ENCODE measurements at places on chromosomes 13 and 19.

DNA sequence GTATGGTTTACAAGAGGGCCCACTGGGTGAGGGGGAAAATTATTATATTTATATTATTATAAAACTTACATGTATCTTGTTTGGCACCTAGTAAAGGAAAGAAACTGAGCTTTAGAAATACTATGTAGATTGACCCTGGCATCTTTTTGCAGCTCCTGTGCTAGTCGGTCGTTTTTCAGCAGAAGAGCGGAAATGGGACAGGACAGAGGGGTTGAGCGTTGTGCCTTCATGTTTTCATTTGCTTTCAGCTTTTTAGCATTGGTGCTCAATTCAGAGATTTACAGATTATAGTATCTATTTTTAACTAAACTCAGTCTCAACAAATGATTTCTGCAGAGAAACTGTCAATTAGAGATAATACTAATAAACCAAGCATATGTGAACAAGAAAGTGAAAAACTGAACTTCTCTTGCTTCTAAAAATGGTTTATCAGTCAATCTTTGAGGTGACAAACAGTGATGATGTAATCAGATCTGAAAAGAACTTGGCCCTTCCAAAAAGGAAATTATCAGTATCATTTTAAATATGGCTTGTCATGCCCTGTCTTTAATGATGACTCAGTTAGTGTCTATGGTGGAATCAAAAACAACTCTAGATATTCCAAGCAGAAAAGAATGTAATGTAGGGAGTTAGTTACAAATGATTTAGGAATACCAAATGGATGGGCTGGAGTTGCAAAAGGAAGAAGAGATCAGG, 56.9 kb upstream of the KCTD4 start:
- no peak for DNase-seq

GRCh38 chr19:7986321-7987113, 18.9 kb downstream of the ELAVL1 start:
- DNase-seq, result no peak

DNA sequence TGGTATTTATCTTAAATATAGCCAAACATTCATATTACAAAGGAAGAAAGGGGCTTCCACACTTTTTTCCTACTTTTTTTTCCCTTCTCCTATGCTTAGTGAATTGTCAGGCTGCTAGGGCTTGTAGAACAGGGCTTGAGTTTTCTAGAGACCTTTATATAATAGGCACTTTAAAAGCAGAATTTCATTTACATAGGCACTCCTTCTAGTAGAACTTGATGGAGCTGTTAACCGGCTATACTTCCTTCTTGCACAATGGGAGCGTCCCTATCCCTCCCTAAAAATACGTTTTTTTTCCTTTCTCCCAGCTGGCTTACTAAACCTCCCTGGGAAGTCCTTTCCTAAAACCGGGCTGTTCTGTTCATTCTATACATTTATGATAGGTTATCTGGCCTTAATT, 1.1 kb downstream of the TRIM13 start:
- no peak for DNase-seq

DNA sequence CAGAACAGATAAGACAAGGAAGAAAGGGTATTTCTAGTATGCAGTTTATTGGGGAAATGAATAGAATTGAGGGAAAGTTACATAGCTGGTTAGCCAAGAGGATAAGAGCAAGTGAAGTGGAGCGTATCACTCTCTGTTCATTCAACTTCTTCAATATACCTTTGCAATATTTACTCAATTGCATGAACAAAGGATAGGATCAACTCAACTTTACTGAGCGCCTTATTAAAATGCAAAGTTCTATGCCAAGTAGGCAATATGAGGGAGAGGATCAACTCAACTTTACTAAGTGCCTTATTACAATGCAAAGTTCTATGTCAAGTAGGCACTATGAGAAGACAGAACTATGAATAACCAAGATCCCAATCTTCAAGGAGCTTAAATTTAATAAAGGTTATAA, 43.9 kb downstream of the ZC3H13 start:
- DNase-seq, result no peak

DNA sequence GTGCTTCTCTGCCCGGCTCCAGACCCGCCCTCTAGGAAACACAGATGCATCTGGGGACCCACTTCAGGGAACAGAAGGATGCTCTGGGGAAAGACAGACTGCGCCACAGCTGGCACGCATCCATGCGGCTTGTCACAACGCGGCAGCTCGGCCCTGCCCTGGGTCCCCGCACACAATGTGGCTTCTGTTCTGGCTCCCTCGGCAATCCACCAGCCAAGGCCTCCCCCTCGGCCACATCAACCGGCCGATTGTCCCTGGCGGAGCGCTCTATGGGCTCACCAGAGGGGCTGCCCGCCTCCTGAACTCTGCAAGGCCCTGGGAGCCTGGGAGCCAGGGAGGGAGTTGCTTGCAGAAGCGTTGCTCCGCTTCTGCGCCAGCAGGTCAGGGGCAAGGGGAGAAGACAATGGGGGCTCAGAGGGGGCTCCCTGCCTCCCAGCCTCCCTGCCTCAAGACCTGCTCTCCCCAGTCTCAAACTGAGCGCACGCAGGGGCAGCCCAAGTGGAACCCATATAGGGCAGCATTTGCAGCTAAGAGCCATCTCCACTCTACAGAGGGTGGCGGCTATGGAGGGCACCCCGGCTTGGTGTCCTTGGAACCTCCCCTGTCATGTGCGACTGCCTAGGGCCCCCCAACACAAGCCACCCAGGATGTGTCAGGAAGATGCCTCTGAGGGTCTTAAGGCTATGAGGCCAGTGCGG, 37.9 kb downstream of the MLLT1 start:
- no peak for DNase-seq

GRCh38 chr13:110641055-110642015, 26.0 kb downstream of the NAXD start:
- peak; percentile 41 for DNase-seq

GRCh38 chr13:42109957-42110356, 61.5 kb downstream of the DGKH start:
- DNase-seq, result no peak

- DNase-seq, result no peak
Observed at GRCh38 chr19:19410553-19411550, 5.4 kb downstream of the GATAD2A start.

GRCh38 chr13:90177512-90177911, 1170.0 kb upstream of the MIR17HG start:
- DNase-seq, result no peak

DNA sequence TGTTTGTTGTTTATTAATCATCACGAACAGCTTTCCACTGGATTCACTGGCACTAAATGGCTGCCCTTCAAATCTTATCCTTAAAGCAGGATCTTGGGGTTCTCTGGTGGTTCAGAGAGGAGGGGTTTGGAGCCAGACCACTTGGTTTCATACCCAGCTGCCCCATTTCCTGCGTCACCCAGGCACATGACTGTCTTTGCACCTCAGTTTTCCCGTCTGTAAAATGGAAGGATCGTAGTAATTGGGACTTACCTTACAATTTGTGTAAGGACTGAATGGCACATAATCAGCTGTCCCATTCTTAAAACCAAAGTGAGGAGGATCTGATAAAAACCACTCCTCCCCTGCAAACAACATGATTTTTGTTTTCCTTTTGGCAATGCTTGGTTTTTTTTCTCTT, 318.3 kb downstream of the ZNF536 start:
- DNase-seq, result no peak

DNA sequence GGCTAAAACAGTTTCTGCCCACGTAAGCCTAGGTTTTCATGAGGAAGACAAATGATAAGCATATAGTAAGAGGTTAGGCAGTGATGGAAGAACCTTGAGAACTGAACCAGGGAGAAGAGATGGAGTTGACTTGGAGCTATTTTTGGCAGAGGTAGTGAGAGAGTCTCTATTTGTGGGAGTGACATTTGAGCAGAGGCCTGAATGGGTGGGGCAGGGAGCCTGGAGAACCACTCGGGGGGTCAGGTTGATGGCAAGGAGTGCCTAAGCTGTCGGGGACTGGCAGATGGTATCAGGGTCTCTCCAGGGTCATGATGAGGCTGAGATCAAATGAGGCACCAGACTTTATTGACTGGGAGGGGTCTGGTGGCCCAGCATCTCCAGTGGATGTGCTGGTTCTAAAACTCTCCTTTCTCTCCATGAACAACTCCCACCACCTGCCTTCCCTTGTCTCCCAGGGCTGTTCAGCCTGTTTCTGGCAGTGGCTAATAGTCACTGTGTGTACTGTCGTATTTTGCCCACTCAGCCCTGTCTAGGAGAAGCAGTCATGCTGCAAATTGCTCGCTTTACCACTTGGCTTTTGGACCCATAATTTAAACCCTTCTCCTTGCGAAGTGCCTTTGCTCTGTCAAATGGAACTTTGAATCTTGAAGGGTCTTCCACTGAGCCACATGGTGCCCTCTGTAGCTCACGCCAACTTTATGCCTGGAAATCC, 3.6 kb downstream of the MAU2 start:
- DNase-seq, result no peak

GRCh38 chr13:110802260-110802659, 88.8 kb downstream of the ING1 start:
- no peak for DNase-seq

DNA sequence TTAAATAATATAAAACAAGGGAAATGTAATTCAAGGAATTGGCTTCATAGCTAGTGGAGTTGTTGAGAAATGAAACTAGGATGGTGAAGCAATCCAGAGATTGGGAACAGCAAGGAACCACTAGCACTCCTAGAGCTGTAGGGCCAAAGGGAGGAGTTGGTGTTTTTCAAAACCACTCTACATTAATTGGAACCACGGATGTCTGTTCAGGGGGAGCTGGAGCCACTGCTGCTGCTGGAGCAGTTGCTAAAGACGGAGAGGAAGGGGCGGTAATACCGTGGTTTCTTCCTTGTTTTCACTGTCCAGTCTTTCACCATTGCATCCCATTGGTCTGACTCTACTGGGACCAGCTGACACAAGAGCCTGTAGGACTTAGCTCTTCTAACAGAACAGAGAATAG, 8.5 kb downstream of the DNAJC15 start:
- DNase-seq, result no peak

DNA sequence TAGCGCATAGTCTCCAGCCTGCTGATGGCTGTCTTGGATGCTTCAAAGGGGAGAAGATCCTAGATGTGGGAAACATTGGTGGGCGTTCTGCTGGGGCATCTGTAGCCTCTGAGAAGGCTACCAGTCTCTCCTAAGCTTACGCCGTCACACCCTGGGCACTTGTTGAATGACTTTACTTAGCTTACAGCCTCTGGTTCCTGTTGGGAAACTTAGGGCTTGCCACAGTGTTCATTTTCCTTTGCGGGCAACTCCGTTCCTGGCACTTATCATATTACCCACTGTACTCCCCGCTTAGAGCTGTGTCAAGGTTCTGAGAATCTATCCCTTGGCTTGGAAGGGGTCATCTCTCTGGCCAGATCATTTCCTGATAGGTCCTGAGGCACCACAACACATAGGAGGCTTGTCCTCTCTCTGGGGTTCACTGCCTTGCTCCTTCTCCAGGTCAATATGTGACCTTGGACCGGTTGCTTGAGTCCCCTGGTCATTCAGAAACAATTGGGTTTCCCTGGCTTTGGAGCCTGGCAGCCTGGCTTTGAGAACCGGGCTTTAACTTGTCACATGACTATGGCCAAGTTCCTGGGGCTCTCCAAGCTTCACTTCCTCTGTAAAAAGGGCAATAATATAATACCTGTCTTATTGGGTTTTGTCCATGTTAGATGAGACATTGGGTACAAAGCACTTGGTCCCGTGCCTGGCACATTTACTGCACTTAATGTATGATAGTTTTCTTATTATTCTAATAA, 20.5 kb upstream of the ALOX5AP start:
- peak; percentile 18 for DNase-seq

DNA sequence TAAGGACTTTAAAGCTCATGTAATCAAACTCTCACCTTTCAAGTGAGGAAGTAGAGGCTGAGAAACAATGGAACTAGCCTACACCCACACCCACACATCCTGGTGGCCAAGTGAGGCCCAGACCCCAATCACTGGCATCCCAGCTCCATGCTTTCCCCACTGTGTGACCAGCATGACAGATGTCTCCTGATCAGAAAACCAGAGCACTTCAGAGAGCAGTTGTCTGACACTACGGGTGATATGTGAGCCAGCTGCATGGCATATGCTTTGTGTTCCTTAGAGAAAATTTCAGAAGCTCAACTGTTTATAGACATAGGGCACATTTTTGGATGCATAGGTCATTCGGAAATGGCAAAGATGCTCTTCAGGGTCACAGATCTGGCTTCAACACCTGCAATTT, 315.2 kb downstream of the NDFIP2 start:
- DNase-seq, result no peak

DNA sequence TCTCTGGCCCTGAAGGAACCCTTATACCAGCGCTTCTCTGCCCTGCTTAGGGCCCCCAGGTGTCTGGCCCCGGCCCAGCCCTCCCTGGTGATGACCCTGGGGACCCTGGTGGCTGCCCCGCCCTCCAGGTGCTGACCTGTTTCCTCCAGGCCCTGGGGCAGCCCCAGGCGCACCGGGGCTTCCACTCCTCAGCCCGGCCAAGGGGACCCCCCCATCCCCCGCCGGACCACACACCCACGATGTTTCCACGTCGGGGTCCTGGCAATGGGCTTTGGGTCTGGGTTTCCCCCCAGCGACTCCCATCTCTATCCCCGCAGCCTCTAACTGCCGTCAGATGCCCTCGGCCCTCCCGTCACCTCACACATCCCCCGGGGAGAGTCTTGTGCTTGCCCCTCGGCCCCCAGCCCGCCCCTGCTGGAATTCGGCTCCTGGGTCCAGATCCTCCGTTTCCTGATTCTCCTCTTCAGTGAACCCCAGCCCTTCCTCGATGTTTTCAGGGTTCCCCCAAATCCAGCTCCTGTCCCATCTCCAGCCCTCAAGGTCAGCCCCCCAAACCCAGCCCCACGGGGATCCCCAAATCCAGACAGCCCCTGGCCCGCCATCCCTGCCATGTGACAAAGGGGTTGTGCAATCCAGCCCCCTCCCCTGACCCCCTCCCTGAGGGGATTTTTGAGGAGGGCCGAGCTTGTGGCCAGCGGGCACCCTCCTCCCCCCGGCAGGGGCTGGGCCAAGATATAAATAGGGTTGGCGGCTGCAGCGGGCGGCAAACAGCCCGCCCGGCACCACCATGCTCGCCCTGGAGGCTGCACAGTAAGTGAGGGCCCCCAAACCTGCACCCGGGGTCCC, at the start of gene SPIB:
TSS of gene SPIB (plus strand) at position 763 of the 846 bp plus-strand sequence. CDS start at position 788, 25 bp downstream.
- DNase-seq, result no peak

- DNase-seq, result no peak
Observed at GRCh38 chr19:16188521-16188920, 3.3 kb downstream of the FAM32A start.

- no peak for DNase-seq
Observed at GRCh38 chr13:106515635-106516254, 19.7 kb downstream of the EFNB2 start.

DNA sequence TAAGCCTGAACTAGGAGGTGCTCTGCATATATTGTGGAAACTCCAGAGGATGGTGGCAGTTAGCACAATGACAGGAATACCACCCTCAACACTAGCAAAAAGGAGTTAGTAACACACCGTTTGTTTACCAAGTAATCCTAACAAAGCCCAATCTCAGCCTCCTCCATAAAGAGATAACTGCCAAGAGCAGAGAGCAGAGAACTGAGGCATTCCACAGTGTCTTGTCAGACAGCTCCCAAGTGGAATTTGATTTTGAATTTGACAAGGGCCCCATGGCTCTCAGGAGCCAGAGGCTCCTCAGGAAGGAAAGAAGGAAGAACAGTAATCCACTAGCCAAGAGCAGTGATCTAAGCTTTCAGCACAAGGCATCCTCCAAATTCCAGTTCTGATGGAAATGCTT, 298.6 kb downstream of the DCLK1 start:
- DNase-seq, result no peak

GRCh38 chr19:45780146-45780447, 2.2 kb downstream of the DMPK start:
- peak; percentile 65 for DNase-seq

Measured in endodermal cell (in vitro differentiated cells).